ENCODE measurements at places on chromosomes 1 and 21.

- no peak for DNase-seq
These were observed 37.7 kb downstream of the VTCN1 start for GRCh38 chr1:117173006-117173405.

DNA sequence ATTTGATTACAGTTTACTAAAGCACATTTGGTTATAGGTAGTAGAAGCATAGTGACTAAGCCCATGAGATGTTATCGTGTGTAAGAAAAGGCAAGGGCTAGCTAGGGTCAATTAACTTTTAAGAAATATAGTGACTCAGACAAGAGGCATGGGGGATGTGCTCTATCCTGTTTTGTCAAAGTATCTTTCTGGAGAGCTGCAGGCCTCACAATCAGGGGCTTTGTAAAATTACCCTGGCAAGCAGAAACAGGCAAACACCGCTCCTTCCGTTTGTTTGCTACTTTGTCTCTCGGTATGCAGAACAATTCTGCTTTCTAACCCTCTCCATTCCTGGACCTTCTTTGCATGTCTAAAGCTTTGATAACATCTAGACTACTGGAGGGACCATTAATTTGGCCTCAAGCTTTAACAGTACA is 26.1 kb upstream of the ZNF697 start:
- no peak for DNase-seq

DNA sequence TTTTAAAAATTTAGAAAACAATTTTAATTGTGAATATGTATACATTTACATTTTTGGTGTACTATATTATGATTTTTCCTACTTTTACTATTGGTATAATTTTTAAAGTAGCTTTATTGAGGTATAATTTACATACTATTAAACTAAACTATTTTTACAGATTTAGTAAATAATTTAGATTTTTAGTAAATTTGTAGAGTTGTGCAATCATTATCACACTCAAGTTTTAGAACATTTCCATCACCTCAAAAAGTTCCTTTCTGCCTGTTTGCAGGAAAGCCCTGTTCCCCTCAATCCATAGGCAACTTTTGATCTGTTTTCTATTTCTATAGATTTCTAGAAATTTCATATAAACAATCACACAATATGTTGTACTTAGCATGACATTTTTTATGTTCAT is 8.2 kb downstream of the PHTF1 start:
- DNase-seq: no peak

- DNase-seq: no peak
These were observed 82.8 kb downstream of the PRKAB2 start for GRCh38 chr1:147089457-147089856.

DNA sequence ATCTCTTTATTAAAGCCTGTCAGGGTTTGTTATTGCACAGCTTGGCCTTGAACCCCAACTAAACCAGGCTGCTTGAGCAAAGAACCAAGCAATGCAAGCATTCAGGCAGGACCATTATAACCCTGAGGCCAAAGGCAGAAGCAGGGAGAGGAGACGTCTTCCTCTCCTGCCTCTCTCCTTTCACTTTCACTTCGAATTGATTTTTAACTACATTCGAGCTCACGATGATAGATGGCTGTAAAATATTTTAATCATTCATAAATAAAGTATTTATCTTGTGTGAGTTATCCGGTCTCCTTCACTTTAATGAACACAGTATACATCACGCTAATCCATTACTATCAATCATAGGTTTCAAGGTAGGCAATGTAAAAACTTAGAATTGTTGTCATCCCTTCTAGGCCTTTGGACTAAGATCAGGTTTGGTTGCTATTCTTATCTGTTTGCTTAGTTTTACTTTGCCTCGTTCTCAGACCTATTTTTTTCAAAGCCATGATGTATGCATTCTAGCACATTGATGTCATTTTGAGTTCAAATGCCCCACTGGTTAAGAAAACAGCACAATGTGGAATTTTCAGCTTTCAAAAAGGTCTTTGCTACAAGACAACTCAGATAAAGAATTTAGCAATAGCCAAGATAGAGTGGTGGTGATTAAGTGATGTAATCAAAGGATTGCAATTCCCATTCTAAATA is 480.2 kb upstream of the RUNX1 start:
- DNase-seq: peak; percentile 32

- DNase-seq: no peak
These were observed 48.4 kb upstream of the EDARADD start for GRCh38 chr1:236345728-236346127.

GRCh38 chr1:37764414-37764825 is 500 bp downstream of the EPHA10 start:
- DNase-seq: peak; percentile 3

DNA sequence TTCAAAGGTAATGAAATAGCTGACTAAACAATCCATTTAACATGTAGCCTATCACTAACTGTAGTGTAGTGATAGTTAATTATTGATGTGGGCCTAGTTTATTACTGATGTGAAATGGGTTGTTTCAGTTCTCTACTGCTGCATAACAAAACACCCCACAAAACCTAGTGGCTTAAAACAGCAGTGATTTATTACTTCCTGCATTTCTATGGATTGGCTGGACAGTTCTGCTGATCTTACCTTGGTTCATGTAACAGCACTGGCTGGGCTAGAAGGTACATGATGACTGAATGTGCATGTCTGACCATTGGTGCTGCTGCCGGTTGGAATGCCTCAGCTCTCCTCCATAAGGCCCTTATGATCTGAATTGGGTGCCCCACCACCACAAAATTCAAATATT is 5.4 kb upstream of the ABL2 start:
- DNase-seq: no peak

- peak; percentile 79 for DNase-seq
These were observed 95.5 kb upstream of the RALGPS2 start for GRCh38 chr1:178629252-178630154.

All from stromal cell of bone marrow (primary cell).